Ammon's horn (tissue), 1 donor: ENCODE measurements at places on chromosomes 12 and 14.

- DNase-seq = no peak
These were observed 34.3 kb downstream of the SLC15A4 start for GRCh38 chr12:128789356-128789929.

DNA sequence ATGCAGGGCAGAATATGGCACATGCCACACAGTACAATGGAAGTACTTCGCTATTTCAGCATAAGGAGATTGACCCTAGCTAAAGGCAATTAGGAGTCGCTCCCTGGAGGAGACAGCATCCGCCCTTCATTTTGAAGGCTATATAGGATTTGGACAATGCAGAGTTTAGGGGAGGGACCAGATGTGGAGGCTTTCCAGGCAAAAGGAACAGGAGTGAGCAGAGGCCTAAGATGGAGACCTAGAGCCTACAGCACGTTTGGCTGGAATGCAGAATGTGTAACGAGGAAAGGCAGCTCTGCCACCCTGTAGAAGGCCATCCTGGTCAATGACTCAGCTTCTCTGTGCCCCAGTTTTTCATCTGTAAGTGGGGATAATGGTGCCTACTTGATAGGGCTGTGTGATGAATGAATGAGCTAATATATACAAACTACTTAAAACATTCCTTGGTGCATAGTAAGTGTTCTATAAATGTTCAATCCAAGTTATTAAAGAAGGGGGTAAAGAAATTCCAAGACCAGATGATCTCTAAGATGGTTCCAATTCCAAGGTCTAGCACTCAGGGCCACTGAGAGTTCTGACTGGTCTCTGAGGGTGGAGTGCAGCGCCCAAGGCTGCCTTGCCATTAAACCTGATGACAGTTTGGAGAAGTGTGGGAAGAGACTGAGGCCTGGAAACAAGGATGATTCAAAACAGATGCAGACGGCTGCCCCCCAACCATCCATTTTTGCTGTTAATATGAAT is 54.3 kb upstream of the FRMD6 start:
- no peak for DNase-seq

DNA sequence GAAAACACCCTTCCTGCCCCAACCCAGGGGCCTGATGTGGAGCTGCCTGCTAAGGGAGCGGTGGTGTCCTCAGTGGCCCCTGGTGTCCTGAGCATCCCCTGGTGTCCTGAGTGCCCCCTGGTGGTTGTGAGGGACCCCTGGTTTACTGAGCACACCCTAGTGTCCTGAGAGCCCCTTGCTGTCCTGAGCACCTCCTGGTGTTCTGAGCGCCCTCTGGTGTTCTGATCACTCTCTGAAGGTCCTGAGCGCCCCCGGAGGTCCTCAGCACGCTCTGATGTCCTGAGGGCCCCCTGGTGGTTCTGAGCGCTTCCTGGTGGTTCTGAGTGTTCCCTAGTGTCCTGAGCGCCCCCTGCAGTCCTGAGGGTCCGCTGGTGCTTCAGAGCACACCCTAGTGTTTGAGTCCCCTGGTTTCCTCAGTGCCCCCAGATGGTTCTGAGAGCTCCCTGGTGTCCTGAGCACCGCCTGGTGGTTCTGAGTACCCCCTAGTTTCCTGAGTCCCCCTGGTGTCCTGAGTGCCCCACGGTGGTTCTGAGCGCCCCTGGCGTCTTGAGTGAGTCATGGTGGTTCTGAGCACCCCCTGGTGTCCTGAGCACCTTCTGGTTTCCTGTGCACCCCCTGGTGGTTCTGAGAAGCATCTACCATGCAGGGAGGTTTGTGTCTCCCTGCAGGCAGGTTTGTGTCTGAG is 1004.2 kb downstream of the TMEM121 start:
- DNase-seq = no peak

DNA sequence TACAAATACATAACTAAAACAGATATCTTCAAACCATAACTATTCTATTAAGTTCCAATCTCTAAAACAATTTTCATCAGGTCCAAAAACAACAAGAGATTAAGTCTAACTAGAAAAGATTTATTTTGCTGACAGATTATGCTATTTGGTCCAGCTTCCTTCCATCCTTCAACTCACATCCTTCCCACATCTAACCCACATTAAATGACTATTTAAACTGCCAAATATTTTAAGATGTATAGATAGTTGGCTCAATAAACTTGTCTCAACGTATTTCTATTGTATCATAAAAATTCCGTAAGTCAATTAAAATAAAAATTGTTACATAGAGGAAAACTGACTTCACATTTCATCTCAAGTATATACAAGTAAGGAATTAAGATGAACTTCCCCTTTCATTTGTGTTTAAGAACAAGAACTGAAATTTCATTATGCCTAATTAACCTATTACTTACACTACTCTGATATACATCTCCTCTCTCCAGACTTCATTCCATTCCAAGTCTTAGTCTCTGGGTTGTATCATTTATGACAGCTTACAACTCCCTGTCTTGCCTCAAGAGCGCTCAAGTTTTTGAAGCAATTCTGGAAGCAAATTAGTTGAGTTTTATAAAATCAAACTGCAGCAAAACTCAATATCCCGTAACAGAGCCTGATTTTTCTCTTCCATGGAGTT is 25.4 kb downstream of the PAWR start:
- DNase-seq = no peak

DNA sequence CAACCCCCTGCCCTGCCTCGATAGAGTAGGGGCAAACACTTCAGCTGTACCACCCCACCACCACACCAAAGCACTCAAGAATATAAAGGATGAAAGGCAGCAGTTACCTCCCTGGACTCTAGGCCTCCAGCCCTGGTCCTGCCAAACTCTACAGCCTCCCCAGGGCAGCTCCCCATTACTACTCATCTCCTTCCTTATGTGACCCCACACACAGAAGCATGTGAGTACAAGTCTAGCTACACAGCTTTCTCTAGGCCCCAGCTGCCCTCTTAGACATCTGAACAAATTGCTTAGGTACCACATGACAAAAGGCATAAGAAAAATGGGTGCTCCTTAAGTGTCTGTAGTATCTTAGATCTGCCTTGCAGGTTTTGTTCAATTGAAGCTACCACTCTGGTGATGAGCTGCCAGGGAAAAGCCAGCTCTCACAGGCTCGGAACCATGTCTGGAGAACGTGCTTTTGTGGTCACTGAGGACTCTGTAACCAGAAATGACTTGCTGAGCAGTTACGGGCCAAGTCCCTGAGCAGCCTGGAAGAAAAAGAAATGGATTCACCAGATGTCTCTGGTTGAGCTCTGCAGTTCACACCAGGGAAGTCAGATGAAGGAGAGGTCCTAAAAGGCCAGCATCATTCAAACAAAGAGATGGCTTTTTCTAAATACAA is 32.8 kb downstream of the FMNL3 start:
- DNase-seq = peak; percentile 42
